ENCODE measurements at places on chromosomes 6 and 20.

DNA sequence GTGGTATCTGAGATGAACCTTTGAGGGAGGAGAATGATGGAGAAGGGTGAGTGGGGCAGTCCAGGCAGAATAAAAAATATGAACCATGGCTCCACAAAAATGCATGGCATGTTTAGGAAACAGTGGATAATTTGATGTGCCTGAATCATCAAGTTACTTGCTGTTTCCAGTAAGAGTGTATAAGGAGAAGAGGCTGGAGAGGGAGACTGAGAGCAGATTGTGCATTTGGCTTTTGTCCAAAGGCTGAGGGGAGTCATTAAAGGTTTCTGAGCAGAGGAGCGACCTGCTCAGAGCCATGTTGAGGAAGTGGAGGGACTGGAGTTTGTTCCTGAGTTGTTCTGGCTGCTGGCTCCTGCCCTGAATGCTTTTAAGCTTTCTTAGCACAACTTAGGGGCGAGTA, 6.1 kb downstream of the MMP24 start:
- no peak for DNase-seq

- DNase-seq: no peak
Measured at GRCh38 chr20:1663917-1664316, 6.3 kb upstream of the SIRPG start.

GRCh38 chr6:22025468-22026163, 271.2 kb downstream of the PRL start:
- peak; percentile 60 for DNase-seq

- DNase-seq: peak; percentile 77
Measured at GRCh38 chr20:32972181-32973076, 31.8 kb downstream of the SUN5 start.

DNA sequence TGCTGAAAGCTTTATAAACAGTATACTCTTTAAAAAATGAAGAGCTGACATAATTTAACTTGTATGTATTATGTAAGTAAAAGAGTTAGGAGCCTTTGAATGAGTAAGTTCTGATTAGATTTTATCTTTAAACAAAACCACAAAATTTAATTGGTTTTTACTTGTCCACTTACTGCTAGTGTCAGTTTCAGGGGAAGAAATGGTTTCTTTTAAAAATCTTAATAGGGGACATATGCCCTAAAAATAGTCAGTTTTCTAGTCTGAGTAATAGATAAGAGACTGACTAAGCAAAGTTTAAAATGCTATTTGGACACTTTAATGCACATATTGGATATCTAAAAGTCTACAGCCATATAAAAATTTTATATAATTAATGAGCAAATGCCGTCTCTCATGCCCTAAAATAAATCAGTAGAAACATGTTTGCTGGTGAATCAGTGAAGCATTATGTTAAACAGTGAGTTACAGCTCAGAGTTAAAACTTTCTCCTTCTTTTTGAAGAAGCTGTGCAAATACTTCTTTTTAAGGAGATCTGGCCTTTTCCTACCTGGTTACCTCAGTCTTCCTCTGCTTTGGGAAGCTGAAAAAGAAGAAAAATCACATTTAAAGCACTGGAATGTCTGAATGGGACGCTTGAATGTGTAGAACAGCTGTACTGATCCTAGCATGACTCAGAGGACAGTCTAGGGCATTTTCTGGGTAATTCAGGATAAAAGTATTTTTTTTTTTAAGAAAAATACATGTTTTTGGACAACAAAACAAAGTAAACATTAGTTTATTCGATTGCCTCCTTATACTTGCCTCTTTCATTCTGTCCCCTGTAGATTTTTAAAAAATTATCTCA, 55.3 kb downstream of the CDH26 start:
- DNase-seq: no peak

- DNase-seq: no peak
Measured at GRCh38 chr6:157635388-157636244, 187.4 kb upstream of the SNX9 start.

- DNase-seq: no peak
Measured at GRCh38 chr6:131134220-131134979, 867 bp upstream of the AKAP7 start.

- no peak for DNase-seq
Measured at GRCh38 chr6:31559606-31559957, 12.2 kb downstream of the NFKBIL1 start.

DNA sequence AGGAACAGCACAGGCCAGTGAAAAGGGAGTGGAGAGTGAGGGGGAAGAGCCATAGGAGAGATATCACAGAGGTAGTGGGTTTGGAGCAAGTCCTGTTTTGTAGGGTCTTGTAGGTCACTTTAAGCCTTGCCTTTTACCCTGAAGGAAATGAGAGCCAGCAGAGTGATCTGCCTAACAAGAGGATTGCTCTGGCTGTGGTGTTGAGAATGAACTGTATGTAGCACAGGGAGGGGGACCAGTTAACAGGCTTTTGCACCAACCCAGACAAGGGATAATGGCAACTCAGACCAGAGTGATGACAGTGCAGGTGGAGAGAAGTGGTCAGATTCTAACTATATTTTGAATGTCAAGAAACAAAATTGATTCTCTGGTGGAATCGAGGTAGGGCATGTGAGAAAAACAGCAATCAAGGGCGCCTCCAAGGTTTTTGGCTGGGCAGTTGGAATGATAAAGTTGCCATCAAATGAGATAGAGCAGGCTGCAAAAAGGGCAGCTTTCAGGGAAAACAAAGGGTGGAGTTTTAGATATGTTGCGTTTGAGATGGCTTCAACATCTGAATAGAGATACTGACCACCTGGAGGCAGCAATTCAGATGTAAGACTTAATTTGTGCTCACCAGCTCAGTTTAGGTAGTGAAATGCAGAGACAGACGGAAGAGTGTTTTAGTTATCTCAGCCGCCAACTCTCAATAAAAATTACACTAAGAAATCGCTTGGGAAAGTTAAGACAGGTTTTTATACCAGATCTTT, 134.4 kb upstream of the BTBD3 start:
- DNase-seq: no peak

GRCh38 chr6:139586273-139586672, 211.8 kb upstream of the CITED2 start:
- DNase-seq: no peak

GRCh38 chr6:167291623-167292300, 647 bp downstream of the UNC93A start:
- DNase-seq: no peak

- DNase-seq: no peak
Measured at GRCh38 chr6:14966096-14966905, 279.6 kb upstream of the JARID2 start.

GRCh38 chr6:42556462-42556861, 7.4 kb upstream of the UBR2 start:
- no peak for DNase-seq

- no peak for DNase-seq
Measured at GRCh38 chr6:12030993-12031550, 19.0 kb downstream of the HIVEP1 start.

DNA sequence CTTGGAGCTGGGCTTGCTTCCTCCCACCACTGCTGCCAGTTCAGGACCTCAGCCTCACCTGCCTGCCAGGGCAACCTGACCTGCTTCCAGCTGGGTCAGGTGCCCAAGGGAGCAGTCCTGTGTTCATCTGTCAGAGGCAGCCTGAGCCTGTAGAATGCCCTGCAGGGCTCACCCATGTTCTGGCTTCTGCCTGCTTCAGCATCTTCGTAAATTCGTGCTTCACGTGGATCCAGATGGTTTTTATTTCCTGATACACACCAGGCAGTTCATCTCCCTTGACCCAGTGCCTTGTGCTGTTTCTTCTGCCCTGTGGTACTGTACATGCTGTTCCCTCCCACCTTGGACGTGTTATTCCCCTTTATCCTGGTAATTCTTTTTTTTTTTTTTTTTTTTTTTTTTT, 50.2 kb downstream of the ARID1B start:
- no peak for DNase-seq

- DNase-seq: no peak
Measured at GRCh38 chr6:39247667-39248194, 18.5 kb upstream of the KCNK5 start.

DNA sequence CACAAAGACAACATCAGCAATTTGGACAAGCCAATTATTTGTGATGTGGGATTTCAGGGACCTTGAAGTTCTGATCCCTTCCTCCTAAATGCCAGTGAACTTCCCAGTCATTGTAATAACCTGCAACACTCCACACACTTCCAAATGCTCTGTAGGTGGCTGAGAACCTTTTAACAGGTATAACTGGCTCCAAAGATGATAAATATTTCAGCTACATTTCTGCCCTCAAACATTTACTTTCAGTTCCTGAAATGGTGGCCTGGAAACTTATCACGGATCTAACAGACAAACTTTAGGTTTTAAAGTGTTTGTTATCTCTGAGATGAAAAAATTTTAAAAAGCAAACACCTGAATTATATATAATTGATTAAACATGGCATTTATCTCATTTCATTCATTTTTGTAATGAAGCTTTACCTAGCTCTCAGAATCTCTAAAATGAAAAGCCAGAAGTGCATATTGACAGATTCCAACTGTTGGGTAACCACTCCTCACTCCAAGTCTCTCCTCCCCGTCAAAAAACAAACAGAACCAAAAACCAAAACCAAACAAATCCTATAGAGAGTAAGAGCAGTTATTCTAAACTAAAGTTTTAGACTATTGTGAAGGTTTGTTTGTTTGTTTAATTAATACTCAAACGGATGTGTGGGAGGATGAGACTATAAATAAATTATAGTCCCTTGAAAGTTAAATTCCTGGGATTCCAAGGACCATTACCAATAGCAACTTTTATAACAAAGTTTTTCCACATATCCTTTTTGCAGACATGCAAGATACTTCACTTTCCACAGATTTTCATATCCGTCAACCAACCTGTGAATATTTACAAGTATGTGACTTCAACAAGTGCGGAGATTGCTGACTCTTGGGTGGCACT, 12.4 kb upstream of the KIAA0408 start:
- DNase-seq: no peak

DNA sequence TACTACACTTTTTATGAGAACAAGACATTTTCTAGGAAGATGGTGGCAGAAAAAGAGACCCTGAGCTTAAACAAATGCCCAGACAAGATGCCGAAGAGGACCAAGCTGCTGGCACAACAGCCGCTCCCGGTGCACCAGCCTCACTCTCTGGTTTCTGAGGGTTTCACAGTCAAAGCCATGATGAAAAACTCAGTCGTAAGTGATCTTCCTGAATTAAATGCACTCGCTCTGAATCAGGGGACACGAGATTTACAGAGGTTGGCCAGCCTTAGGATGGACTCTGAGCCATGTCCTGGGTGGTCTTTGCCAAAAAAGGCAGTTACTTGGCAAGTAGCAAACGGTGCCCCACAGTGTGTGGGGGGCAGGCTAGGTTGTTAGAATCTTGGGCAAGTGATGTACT, 423 bp downstream of the PACRG start:
- no peak for DNase-seq

DNA sequence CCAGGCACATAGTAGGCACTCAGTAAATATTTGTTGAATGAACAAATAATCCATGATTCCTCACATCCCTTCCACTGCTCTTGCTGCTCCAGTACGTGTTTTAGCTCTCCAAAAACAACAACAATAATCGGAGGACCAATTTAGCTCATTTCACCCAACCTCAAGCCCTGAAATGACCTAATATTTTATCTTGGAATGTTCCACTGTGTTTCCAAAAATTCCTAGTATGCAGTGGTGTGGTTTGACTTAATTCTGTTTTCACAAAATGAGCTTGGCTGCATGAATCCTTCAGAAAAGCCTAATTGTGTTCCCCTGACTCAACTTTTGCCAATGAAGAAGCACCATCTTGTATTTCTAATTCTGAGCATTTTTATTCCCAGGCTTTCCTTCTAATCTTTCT, 168.0 kb upstream of the PHACTR1 start:
- no peak for DNase-seq

- no peak for DNase-seq
Measured at GRCh38 chr6:10451394-10451793, 36.5 kb upstream of the TFAP2A start.

DNA sequence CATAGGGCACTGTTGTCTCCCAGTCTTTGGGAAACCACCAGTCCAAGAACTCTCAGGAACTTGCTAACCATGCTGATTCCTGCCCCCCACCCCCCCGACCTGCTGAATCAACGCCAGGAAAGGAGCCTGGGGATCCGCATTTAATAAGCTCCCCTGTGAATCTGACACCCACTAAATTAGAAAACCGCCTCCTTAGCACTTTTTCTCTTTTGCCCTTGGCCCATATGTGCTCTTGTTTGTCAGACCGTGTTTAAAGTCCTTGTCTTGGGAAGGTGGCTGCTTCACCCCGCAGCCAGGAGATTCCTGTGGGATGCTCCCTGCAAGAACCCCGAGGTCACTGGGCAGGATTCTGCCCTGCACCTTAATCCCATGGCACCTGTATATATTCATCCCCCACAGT, 15.7 kb upstream of the FOXP4 start:
- DNase-seq: no peak

DNA sequence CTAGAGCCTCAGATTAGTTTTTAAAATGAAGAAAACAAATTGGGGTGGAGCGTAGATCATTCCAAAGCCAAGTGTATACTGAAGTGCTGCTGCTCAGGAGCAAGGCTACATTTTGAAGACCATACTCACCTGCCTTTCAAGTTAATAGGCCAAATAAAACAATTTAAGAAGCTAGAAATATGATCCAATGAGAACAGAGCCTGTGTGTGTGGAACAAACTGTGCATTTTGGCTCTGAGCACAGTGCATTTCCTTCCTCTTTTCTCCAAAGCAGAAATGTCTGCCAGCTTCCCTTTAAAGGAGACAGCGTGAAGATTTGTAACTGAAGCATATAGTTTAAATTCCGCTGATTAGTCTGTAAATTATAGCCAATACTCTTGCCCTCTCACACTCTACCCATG, 3.2 kb upstream of the IFNGR1 start:
- no peak for DNase-seq

- DNase-seq: no peak
Measured at GRCh38 chr6:75326557-75327258, 42.1 kb upstream of the TMEM30A start.

GRCh38 chr20:25496968-25497401, 88.3 kb downstream of the NINL start:
- no peak for DNase-seq

DNA sequence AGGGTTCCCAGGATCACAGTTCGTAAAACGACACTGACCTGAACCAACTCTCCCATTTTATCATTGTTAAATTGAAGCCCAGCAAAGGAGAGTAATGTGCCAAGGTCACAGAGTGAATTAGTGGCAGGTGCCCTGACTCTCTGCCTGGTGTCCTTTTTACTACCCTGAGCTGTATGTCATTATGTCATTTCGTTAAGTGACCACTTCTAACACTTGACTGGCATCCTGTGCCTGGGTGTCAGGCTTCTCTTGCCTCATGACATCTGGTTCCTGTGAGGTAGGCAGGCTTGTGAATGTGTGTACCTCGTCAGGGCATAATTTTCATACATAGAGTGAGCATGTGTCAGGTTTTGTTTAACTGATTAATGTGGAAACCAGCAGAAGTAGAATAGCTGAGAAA, 48.6 kb downstream of the RALY start:
- DNase-seq: no peak
